ENCODE measurements at places on chromosomes 5 and 9.

- DNase-seq: no peak
These were observed 912.9 kb upstream of the SEMA6A start for GRCh38 chr5:117487556-117487955.

- peak; percentile 82 for DNase-seq
These were observed 18.2 kb downstream of the FAF2 start for GRCh38 chr5:176466245-176466871.

DNA sequence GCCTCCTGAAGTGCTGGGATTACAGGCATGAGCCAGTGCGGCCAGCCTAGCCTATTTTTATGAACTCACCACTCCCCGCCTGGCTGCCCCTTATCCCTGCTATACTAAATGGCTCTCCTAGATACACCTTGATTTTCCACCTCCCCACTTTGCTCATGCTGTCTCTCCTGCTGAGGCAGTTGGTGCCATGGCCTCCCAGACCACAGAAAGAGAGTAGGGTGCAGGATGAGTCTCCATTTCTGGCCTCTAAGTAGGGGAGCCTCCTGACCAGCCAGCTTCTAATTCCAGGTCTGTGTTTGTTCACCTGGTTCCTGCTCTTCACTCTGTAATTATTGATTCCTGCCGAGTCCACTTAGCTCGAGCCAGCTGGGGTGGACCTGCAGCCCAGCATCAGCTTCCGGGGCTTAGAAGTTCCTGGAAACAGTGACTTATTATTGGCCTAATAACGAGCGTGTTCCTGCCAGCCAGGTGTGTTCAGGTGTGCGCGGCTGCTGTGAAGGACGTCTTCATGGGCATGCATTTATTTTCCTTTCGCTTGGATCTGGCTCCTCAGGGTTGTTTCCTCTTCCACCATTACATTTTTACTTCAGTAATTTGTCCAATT lies 34.0 kb downstream of the ZNF618 start:
- DNase-seq: no peak

DNA sequence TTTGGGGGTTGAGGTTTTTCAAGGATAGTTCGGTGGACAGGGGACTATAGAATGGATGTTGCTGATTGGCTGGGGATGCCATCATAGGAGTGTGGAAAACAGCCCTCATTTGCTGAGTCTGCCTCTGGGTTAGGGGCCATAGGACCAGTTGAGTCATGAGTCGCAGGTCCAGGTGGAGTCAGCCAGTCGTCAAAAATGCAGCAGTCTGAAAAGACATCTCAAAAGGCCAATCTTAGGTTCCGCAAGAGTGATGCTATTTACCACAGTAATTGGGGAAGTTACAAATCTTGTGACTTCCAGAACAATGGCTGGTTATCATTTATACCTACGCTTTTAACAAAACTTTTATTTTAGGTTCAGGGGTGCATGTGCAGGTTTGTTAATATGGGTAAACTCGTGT lies 276.0 kb upstream of the DMRT1 start:
- DNase-seq: no peak

- DNase-seq: no peak
These were observed 89.8 kb downstream of the CDH6 start for GRCh38 chr5:31283326-31283725.

Measured in fibroblast of gingiva (primary cell).